ENCODE measurements at places on chromosomes 6 and 20. TPM values are rescaled to one million over a fixed set of nuclear protein-coding genes. Genes with fewer than 3 reads are reported as not detected.
A peak's percentile ranks its signal among the peaks of the same experiment; 100 is the strongest.

SLC22A7 gene
- not detected for total RNA-seq

RNF144B gene
- 2.3 TPM for total RNA-seq

- no peak for DNase-seq
Measured at GRCh38 chr20:13271977-13272975, 51.2 kb downstream of the ISM1 start.

DNA sequence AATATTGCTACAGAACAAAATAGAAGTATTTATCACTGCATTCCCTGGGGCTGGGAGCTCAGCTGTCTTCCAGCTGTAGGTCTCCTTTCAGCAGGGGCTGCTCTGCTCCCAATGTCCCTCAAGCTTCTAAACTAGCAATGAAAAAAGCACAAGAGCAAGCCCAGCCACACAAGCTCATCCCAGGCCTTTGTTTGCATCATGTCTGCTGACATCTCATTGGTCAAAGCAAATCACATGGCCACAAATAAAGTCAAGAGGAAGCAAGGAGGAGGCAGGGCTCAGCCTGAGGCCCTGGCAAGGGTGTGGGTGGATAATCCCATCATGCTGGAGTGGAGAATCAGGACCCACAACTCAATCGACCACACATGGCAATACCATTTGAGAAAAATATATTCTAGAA, 2.2 kb upstream of the BFSP1 start:
- peak; percentile 69 for DNase-seq

- DNase-seq: no peak
Measured at GRCh38 chr20:14885661-14886060, 548.2 kb upstream of the FLRT3 start.

DNA sequence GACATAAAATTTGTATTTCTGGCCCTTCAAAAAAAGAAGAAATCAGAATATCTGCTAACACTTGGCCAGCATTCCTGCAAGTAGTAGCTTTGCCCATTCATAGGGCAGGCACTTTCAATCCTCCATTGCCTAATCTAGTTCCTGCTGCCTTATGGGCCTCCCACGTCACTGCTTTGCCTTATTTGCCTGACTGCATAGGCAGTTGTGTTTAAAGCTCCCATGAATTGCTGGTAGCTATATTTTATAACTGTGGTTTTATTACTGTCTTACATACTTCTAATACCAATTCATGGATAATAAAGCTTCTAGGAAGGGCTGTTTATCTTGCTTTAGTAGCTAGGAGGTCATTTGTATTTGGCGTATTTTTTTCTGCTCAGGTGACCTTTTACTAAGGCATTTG, 7.7 kb upstream of the SLC35A1 start:
- DNase-seq: no peak

DNA sequence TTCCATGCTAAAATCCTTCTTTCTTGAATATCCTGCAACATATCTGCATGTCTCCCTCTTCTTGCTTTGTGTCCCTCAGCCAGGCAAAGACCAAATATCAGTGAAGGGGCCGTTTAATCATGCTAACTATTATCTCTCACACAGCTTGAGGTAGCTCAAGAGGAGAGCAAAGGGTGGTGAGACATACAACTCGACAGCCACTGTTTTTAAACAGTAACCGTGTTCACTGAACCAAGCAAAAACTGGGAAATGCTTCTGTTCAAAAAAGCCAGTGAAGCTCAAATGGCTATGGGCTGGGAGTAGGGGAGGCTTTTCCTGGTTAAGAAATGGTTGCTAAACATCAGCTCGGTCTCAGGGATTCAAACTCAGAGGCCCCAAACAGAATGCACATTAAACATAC, 83.4 kb downstream of the MAP7 start:
- no peak for DNase-seq

GRCh38 chr6:43771858-43772680, 2.1 kb downstream of the VEGFA start:
- peak; percentile 73 for DNase-seq

GRCh38 chr20:11473983-11474382, 443.7 kb upstream of the BTBD3 start:
- no peak for DNase-seq

DNA sequence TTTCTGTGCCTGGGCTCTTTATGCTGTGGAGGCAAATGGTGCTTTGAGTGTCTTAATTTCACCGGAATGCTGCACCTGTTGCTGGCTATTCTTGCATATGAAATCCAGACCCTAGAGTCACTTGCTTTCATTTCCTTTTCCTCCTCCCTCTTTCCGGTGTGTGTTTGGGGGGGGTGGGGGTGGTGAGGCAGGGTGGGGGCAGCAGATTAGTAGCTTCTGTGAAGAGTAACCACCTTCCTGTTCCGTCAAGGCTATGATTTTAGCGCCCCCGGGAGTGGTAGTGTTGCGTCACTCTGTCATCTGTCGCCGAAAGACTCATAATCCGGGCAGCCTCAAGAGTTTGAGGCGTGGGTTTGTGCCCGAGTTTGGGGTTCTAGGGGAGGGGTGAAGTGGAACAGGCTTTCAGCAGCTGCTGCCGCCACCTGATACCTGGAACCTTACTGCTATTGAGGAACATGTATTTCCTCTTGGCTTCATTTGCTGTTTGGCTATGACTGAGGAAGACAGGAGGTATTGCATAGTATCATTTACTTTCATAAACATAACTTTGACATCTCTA, 49.1 kb downstream of the UTRN start:
- DNase-seq: no peak

DNA sequence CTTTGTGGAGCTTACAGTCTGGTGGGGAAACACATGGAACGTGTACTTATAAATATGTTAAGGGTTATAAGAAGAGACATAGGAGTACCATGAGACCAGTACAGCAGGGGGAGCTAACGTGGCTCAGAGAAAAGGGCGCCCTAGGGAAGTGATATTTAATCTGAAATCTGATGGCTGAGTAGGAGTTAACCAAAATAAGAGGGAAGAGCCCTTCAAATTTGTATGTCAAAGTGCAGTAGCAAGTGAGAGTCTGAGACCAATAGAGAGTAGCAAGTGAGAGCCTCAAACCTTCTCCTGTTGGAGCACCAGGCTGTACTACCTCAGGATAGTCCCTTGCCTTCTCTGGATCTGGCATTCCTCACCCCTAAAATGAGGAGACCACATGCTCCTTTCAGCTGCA, 6.1 kb upstream of the PKIG start:
- peak; percentile 64 for DNase-seq

- peak; percentile 29 for DNase-seq
Measured at GRCh38 chr6:73565767-73566485, 45.1 kb upstream of the EEF1A1 start.

DNA sequence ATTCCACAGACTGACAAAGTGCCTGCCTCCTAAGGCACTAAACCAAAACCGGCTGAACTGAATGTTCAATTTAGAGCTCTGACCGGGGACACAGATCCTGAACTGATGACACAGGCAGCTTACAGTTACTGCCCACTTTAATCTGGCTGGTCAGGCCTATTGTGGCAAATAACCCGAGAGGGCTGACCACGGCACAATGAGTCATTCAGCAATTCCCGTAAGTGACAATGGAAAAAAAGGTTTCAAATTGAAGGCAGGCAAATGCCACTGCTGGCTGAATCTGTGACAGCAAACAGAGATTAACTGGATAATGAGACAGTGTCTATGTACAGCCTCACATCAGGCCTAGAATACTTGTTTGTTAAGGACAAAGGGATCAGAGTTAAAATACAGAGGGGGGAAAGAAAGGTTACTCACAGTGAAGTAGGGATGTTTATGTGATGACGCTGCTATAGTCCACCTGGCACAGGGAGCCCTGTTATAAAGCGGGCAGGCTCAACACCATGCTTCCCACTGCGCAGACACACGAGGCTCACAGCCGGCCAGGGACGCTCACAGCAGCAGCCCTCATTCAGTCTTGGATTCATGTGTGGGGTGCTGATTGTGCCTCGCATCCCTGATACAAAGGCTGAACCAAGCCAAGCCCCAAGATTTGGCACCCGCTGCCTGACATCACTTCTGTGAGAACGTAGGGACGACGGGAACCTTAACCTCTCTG, 54.4 kb downstream of the RTN4IP1 start:
- peak; percentile 65 for DNase-seq
